Choroid plexus epithelial cell (primary cell): ENCODE measurements at places on chromosomes 6 and 20.
A peak's percentile ranks its signal among the peaks of the same experiment; 100 is the strongest.

GRCh38 chr6:116763906-116764628, 1.5 kb downstream of the FAM162B start:
- DNase-seq, result peak; percentile 3

DNA sequence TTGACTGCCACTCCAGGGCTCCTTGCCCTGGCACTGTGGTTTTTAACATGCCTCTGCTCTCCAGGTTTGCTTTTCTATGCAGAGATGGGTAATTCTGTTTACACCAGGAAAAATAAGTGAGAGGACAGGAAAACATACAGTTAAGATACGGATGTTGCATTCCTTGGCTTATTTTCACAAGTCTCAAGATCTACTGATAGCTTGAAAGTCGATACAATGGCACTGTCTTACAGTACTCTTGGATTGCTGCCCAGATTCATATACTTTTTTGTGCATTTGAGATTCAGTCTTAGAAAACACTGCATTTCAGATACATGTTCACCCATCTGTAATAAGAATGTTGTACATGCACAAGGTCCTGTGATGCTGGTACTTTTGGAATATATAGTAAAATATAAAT, 159.6 kb upstream of the FLRT3 start:
- peak; percentile 50 for DNase-seq

- no peak for DNase-seq
Measured at GRCh38 chr6:43949551-43949991, 177.7 kb downstream of the MRPL14 start.

DNA sequence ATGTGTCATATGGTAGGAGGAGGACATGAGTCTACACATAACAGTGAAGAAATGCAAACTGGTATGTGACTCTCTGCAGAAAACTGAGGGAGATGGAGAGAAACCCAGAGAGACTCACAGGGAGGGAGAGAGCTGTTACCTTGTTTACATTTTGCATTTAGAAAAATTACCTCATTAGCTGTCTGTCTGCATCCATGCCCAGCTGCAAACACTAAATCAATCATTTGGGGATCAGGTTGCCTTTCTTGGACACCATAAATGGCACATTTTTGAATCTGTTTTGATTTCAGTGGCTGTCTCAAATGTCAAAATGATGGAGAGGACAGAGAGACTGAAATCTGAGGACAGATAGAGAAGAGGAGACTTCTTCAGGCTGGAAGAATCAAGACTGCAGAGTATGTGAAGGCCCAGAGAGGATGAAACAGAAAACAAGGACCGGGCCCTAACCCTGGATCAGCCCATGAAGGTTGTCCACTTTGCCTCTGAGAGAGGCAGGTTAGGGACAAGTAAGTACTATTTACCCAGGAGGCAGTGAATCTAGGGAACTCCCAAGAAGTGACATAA, 92.2 kb downstream of the UNC5CL start:
- DNase-seq, result no peak

- no peak for DNase-seq
Measured at GRCh38 chr6:159533016-159533415, 160.0 kb downstream of the SOD2 start.

DNA sequence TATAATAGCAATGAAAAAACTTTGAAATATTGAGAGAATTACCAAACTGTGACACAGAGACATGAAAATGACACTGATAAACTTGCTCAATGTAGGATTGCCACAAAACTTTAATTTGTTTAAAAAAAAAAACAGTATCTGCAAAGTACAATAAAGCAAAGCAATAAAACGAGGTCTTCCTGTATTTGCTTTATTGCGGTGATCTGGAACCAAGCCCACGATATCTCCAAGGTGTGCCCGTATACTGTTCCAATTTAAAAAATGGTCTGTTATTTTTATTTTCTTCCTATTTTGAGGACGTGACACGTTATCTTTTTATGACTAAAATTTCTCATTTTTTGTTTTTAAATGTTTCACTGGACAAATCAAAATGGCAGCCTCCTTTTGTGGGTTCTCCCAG, 25.5 kb downstream of the EYA2 start:
- no peak for DNase-seq

DNA sequence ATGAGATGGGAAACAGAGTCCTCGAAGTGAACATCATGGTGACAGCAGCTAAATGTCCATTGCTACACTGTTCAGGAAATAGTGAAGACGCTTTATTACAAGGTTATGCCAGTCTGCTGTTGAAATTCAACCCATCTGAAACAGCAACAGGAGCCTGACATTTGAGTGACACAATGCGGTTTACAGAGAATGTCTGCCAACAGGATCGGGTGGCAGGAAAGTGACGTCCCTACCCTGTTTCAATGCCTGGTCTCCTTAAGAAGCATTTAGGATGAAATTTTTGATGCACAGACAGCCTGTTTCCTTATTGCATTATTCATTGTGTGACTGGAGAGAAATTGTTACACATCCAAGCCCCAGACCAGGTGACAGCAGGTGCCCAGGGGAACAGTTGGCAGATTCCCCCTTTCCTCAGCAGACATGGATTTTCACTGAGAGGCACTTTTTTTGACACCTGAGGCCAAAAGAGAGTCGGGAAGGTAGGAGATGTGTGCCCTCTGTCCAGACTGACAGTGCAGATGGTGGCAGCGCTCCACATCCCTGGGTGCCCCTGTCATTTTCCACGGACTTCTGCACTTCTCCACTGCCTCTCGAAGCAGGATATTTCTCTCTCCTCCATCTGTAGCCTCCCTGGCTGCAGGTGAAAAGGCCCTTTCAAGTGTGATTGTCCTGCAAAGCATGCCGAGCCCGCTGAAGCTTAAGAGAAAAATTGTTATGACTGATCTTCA, 87.9 kb downstream of the BFSP1 start:
- DNase-seq, result no peak

- no peak for DNase-seq
Measured at GRCh38 chr6:167549213-167549612, 224.3 kb downstream of the TTLL2 start.

DNA sequence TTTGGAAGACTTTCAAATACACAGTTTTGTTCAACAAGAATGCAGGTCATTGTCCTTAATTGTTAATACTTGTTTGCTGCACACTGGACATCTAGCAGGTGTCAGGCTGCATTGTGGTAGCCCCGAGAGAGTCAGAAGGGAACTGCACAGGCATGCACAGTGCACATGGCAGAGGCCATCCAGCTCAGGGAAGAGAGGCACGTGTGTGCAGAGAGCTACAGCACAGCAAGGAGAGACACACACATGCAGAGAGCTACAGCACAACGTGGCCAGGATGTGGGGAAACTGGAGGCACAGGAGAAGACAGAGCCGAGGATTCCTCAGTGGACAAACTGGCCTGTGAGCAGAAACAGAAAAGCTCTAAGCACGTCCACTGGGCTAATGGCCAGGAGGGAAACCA, 272.0 kb downstream of the SMOC2 start:
- DNase-seq, result no peak

GRCh38 chr6:9467741-9468140, 947.1 kb downstream of the TFAP2A start:
- peak; percentile 87 for DNase-seq

DNA sequence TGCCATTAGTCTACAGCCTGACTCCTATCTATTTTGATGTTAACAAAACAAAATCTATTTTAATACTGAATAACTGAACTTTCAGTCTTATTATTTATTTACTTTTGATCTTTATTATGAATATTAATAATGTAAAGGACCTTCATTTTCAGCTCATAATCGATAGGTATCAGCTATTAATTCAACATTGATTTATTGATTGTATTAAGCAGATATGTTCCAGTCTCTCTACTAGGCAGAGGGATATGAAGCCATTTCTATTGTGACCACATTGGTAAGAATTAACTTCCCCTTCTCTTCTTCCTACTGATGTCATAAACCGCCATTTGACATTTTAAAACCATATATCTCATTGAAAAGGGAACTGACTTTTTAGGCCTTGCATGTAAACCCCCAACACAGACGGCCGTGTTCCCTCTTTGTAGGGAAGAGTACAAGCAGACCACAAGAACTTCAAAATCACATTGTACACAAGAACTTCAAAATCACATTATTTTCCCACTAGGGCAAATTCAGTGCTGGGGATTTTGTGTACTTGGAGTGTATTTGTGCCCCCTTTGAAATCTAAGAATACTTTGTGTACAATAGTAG, 69.5 kb upstream of the FABP7 start:
- no peak for DNase-seq

DNA sequence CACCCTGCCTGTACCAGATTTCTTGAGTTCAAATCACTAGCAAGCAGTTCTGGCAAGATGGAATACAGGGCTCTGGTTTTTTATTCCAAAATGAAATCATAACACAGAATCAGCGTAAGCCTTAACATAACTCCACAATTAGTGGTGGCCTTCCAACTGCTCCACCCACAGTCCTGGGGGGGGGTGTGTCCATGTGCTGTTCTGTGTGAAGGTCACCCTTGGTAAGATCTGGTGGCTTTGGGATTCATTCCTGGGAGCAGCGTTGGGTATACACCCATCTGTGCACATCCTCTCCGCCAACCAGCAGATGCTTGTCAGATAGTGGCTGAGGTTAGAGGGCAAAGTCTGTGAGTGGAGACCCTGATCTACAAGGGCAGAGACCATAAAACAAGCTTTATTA, 49.9 kb upstream of the CD83 start:
- DNase-seq, result no peak

DNA sequence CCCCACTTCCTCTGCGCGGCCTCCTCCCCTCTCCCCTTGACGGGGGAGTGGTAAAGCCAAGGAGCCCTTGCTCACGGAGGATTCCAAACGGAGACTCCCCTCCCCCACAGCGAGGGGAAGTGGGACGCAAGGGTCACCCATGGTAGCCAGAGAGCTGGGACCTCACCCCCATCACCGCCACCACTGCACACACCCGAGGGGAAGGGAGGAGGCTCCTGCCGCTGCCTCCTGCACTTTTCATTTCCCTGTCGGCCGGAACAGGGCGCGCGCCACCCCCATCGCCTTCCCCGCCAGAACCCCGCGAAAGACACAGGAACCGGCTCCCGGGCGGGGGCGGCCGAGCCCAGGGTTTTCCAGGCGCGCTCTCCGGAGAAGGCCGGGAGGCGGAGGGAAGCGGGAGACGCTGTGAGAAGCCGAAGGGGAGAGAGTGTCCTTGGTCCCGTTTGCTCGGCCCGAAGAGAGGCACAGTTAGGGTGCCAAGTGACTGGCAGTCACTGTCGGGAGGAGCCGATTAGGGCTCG, 789 bp downstream of the CCND3 start:
- no peak for DNase-seq

DNA sequence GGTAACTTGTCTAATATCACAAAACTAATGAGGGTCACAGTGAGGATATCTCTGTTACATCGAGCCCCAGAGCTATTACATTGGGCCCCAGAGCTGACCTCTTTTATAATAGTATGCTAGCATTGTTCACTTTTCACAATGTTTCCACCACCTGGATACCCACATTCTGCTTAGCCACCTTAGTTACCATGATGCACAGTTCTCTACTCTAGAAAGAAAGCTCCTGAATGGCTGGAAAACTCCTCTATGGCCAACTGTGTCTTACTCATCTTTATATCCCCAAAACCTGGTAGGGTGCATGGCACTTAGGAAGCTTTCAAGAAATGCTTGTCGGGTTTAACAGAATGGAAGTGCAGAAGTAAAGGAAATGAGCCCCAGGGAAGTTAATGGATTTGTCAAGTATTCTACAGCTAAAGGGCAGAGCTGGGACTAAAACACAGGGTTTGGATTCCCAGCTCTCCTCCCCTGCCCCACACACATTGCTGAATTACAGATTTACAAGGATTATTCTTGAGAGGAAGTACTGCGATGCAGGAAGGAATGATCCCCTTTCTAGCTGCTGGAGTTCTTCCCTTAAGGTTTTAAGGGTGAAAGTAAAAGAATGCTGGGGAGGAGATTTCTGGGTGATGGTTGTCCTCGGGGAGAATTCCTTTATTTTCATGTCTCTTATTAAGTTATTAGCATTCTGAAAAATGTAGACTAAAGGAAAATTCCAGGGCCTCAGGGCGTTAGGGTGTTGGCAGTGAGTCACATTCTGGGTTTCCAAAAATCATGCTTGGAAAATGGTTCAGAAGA, 16.1 kb upstream of the HINT3 start:
- DNase-seq, result no peak

DNA sequence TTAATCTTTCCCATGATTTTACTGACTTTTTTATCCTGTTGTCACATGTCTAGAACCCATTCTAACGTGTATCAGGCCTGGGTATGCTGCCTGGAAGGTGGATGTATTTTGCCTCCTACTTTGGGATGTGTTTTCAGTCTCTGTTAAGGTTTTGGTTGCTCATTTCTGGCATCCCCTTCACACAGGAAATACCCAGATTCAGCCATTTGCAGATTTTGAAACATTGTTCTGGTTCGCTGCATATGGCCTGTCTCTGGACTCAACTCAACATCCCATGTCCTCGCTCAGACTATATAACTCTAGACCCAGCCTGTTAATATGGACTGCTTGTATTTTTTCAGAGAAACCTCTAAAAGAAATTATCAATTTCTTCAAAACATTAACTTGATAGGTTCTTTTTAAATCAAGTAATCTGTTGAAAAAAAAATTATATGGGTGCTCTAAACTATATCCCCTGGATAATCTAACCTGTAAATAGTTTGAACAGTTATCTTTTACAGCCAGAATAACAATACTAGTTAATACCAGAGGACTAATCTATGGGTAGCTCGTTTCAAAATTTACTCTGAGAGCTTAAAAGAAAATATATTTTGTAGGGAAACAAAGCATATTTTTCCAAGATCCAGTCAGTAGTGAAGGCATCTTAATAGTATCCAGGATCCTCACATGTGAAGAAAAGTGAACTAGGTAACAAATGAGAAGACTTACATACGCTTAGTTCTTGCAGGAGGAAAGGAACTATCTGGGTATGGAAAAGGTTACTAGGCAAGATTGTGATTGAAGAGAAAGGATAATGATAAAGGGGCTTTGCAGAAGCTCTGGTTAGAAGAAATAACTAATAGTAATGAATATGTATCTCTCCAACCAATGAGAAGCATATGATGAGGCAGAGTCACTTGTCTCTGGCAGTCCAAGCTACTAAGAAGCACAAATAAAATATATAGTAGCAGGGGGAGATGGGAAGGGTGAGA, 23.4 kb upstream of the HLA-DQB1 start:
- peak; percentile 44 for DNase-seq

- DNase-seq, result peak; percentile 72
Measured at GRCh38 chr6:27133281-27134227, 113.9 kb upstream of the PRSS16 start.

- no peak for DNase-seq
Measured at GRCh38 chr6:38503032-38503773, 136.5 kb downstream of the BTBD9 start.

- no peak for DNase-seq
Measured at GRCh38 chr6:41892921-41893564, 2.1 kb downstream of the USP49 start.
